ENCODE measurements at places on chromosomes 5 and 9.

DNA sequence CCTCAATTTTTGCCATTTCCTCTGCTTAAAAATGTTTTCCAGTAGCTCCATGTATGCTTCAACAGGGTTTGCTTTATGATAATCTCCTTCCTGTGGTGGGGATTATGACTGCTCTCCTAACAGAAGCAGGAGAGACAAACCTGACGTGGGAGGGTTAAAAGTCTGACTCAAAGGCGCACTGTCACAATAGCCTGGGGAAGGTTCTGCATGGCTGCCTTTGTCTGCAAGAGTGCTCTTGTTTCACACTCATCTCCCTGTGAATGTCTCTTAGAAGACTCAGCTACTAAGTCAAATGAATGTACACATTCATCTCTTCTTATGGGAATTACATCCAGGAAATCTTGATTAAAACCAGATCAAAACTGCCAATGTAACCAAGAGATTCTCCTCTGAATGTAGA lies 90.9 kb upstream of the MTAP start:
- no peak for DNase-seq

DNA sequence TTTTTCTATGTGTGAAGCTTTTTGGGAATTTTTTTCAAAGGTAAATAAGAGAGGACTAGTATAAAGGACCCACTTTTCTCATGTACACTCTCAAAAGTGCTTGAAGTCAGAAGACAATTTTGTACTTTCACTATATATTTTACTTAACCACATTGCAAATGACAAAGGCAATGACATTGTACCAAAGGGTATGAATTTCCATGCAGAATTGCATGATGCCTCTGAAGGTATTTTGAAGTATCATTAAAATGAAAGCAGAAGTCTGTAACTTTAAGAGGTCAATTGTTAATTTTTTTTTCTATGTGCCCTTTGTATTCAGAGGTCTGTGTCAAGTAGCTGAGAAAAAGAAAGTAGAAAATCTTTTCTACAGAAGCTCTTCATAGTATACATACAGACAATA lies 84.7 kb downstream of the ST8SIA4 start:
- DNase-seq, result no peak

DNA sequence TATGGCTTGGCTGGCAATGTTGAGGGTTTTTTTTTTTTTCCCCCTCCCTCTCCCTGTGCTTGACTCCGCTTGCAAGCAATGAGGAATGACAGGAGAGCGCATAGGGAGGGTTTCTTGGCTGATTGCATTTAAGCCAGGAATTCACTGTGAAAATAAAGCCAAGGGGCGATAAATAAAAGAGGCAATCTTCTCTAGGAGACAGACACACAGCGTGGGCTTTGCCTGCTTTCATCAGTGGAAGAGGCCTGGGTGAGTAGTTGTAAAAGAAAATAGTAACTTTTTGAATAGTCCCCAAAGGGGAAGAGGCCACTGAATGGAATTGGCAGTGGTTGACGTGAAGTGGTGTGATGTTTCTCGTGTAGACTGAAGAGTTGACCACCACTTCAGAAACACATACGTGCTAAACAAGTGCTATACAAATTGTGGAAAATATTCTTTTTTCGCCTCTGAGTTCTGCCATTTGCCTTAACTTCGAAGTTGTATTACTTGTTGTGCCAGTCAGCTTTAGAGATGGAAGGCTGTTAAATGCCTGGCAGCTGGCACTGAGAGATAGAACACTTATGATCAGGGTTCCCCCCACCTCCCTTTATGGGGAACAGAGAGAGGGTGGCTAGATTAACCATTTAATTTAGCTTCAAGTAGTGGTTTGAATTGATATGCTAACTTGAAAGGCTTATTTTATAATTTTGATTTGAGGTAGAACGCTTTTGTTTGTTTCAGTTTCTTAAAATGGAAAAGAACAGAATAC lies 3.0 kb downstream of the ZSWIM6 start:
- DNase-seq, result no peak

- no peak for DNase-seq
Measured at GRCh38 chr5:133819977-133820471, 148.4 kb downstream of the C5orf15 start.

GRCh38 chr5:144015961-144016360 lies 154.5 kb downstream of the YIPF5 start:
- no peak for DNase-seq

DNA sequence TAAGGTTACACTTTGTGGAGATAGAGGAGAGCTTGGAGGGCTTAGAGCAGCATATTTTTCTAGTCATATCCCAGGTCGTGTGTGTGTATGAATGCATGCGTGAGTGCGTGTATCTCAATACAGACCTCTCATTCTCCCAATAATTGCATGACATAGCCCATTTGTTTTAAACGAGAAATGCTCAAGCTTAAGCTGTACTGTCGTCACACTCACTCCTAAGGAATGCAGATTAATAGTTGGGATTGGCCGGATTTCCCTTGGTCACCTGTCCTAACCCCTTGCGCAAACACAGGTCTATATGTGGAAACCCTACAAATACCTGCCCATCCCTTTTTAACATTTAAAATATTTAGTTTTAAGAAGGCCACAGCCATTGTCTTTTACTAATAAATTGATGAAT lies 165.8 kb downstream of the SEMA5A start:
- no peak for DNase-seq

GRCh38 chr9:94655739-94656138 lies 16.4 kb upstream of the FBP1 start:
- no peak for DNase-seq

GRCh38 chr9:132079391-132080091 lies at the start of gene MED27:
MED27 (minus strand) TSS chr9:132079867; CDS start chr9:132079844, 23 bp downstream.
- peak; percentile 93 for DNase-seq

DNA sequence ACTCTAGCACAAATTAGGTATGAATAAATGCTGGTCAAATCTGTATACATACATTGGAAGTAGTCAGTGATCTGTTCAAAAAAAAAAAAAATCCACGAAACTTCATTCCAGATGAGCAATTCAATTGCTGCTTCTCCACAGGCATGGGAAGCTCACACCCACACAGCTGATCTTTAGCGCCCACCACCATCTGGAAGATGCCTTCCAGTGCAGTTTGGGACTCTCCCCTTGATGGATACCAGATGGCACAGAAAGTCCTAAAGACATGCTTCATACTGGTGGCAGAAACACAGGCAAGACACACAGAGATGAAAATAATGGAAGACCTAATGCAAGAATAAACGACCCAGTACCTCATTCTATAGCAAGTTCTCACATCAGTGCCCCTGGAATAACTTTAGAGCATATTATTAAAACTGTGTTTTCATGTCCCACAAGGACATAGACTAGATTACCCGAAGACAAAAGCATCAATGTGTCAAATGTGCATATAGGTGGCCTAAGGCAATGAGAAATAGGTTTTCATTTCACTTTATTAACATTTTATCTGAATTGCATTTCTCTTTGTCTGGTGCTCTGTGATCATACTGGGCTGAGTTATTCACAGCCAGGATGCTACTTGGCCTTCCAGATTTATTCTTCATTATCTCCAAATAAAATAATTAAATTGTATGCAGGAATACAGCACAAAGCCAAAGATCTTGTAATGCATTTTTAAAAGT lies 135.4 kb upstream of the TAS2R1 start:
- DNase-seq, result no peak

DNA sequence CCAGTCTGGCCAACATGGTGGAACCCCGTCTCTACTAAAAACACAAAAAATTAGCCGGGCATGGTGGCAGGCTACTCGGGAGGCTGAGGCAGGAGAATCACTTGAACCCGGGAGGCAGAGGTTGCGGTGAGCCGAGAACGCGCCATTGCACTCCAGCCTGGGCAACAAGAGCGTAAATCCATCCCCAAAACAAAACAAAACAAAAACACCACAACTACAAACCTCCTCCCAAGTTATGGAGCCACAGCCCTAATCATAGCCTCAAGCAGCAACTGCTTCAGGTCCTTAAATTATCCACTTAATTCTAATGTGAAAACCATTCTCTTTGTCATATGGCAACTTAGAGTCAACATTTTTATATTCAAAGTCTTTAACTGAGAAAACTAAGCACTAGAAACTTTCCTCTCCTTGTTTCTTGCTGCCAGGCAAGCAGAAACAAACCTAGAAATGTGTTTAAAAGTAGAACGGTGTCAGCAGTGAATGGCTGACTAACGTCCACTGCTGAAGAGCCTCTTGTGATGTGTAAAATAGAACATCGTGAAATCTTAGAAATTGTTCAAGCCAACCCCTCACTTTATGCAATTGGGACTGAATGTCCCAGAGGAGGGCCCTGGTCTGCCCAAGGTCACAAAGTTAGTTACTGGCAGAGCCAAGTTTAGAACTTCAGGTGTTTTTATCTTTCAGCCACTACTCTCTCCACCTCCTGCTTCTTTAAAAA lies 5.7 kb downstream of the TMEM245 start:
- DNase-seq, result no peak

DNA sequence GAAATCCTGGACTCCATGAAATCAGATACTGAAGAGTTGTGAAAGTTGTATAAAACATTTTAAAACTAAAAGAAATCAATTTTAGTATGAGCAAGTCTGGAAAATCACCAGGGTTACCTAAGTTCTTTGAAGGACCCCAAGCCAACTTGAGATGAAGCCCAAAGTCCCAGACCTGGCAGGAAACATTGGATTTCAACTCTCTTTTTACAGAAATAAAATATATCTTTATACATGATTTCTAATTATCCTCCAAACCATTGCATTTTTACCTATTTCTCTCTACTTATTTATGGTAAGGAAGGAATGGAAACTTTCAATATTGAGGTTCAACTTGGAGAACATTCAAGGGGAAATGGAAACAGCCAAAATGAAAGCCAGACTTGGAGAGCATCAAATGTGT lies 390.6 kb upstream of the C9orf72 start:
- DNase-seq, result no peak

- no peak for DNase-seq
Measured at GRCh38 chr9:78971540-78971939, 600.2 kb upstream of the TLE4 start.

DNA sequence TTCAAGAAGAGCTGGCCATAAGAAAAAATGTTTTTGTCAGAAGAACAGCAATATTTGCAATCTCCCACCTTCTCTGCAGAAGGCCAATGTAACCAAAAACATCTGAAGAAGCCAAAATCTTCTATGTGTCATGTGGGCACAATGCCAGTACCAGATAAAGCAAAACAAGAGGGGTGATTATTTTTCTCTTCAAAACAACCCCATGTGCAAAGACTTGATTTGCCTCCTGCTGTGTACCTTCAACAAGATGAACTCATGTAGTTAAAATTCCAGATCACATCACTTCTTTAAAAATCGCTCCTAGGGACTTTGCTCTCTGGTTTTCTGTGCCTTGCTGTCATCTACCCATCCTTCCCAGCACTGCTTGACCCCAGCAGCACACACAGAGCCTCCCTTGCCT lies 134.0 kb upstream of the MAP3K1 start:
- DNase-seq, result no peak

- no peak for DNase-seq
Measured at GRCh38 chr9:79120941-79121340, 450.8 kb upstream of the TLE4 start.

DNA sequence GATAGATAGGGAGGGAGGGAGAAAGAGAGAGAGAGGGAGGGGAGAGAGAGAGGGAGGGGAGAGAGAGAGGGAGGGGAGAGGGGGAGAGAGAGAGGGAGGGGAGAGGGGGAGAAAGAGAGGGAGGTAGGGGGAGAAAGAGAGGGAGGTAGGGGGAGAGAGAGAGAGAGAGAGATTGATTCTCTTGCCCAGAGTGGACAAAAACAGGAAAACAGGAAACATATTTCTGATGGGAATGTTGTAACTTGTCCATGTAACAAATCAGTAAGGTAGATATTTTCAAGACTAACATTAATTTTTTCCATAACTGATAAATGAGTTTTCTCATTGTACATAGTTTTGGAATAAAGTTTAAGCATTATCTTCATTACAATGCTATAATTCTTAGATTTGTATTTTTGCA lies 811.7 kb upstream of the GRAMD2B start:
- DNase-seq, result no peak

GRCh38 chr9:94018628-94019027 lies 63.5 kb upstream of the BARX1 start:
- DNase-seq, result no peak

DNA sequence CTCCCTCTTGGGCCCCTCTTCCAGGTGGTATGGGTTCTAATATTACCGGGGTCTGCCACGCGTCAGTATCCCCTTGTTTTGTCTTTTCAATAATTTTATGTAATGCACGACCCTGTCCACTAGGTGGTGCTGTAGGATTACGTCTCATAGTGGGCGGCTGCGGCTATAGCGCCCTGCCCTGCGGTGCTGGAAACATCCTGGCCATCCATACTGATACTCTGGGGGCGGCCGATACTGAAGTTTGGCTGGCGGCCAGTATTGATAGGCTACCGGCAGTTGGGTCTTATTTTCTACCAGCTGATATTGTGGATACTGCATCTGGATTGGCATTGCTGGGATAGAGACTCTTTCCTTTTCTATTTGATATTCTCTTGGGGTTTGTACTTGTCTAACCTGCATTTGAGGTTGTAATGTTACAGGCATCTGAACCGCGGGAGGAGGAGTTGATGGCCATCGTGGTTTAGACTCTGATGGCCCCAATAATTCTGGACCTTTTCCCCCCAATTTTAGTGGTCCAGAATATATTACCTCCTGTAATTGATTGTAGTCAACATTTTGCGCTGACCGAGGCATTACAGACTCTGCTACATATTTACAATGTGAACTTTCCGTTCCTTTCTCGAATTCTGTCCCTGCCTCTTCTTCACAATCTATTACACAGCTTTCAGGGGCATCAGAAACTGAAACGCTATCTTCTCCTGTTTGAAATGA lies 3.3 kb upstream of the TMEM141 start:
- peak; percentile 84 for DNase-seq

GRCh38 chr5:122183098-122183787 lies 53.9 kb downstream of the ZNF474 start:
- DNase-seq, result no peak

DNA sequence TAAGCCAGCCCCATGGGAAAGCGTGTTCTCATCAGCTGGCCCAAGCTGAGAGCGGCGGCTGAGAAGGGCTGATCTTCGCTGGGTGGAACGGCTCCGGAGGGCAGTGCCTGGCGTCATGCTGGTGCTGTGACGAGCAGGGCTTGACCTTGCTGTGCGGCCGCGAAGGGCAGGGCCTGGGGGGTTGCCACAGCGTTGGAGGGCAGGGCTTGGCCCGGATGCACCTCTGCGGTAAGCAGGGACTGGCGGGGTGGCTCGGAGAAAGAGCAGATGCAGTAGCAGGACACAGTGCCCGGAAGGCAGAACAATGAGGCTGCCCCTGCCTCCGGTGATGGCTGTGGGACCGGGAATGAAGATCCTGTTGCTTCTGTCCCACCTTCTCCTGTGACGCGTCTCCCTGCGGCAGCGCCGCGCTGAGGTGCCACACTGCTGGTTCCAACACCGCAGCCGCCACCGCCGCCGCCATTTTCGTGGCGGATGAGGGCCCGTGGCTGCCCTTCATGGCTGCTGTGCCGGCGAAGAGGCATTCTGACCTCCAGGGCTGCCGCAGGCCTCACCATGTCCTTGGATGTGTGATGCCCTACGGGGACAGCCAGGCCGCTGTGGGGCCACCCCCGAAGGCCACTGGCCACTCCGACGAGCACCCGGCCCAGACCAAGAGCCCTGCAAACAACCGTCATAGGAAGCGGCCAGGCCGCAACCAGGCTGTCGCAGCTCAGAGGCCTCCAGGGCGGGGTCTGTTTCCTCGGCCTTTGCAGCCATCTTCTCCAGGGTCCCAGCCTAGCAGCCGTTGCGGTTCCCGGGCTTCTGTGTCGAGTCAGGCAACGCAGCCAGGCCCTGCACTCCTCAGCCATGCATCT lies 890.5 kb upstream of the CTNND2 start:
- no peak for DNase-seq
